ENCODE measurements at places on chromosomes 4 and X.

DNA sequence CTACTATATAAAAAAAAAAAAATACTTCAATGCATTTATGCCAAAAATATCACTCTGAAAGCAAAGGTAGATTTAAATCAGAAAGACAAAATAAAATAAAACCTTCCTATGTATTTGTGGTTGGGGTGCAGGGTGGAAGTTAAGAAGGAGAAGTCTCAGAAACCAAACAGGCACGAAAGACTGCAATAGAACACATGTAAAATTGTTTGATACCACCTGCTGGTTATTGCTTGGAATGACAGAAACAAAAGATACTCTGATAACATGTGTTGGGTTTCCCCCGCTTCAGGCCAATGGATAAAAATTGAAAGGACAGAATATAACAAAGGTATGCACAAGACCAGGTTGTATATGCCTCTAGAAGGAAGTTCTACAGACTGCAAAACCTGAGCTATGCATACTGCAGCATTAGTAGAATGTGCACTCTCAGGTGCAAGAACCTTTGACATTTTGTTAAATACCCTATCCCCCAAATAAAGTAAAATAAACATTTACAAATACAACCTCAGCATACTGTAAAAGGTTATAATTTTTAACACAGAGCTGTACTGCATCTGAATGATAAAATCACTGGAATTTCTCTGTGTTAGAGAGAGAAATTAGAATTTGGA lies 118.8 kb downstream of the GABRA2 start:
- no peak overlapping the region for H3K27ac ChIP-seq
- H3K36me3 ChIP-seq: no peaks in the 10 kb centered on the region
- H3K27me3 ChIP-seq: no peaks in the 10 kb centered on the region
- no peaks in the 10 kb centered on the region for H3K4me1 ChIP-seq

GRCh38 chr4:5993876-5994811 lies 24.1 kb downstream of the C4orf50 start:
- no peak overlapping the region for H3K27ac ChIP-seq
- H3K4me1 ChIP-seq: no peaks in the 10 kb centered on the region
- H3K4me3 ChIP-seq: no peak overlapping the region
- no peaks in the 10 kb centered on the region for H3K27me3 ChIP-seq

- no peak overlapping the region for H3K27ac ChIP-seq
- peaks cover 46% of the 10 kb centered on the region for H3K4me1 ChIP-seq
- no peaks in the 10 kb centered on the region for H3K27me3 ChIP-seq
- H3K4me3 ChIP-seq: no peak overlapping the region
- no peak for DNase-seq
Measured at GRCh38 chr4:5036239-5036638, 15.0 kb upstream of the STK32B start.

GRCh38 chr4:6742989-6743388 lies 27.0 kb downstream of the BLOC1S4 start:
- peaks cover 12% of the 10 kb centered on the region for H3K4me1 ChIP-seq
- H3K27ac ChIP-seq: no peak overlapping the region
- no peak for DNase-seq
- H3K4me3 ChIP-seq: no peak overlapping the region
- H3K27me3 ChIP-seq: no peaks in the 10 kb centered on the region

DNA sequence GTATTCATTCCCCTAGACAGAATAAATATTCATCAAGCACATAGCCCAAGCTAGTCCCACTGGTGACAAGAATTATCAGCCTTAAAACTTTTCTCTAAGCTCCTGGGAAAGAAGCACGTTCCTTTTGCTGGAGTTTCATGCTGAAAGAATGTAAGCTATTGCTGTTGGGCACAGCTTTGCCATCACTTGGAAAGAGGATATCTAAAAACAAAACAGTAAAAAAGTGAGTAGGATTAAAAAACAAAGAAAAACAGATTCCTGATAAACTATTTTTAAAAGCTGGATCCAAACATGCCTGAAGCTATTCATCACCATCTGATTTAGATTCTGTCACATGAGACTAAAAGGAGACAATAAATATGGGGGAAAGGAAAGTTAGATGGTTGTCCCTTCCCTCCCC lies 176.8 kb downstream of the SCFD2 start:
- DNase-seq: no peak
- no peak overlapping the region for H3K27ac ChIP-seq
- H3K27me3 ChIP-seq: no peaks in the 10 kb centered on the region
- no peaks in the 10 kb centered on the region for H3K36me3 ChIP-seq

DNA sequence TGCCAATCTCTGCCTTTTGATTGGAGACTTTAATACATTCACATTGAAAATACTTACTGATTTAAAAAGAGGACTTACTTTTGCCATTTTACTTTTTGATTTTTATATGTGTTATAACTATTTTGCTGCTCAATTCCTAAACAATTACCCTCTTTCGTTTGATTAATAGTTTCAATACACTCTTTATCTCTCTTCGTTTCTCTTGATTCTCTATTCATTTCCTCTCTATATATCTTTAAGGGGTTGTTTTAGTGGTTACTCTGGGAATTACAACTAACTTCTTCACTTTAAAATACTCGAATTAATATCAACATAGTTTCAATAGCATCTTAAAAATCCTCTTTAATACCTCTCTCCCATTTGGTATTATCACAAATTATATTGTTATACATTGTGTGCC lies 116.6 kb downstream of the PTCHD1 start:
- H3K27ac ChIP-seq: no peak overlapping the region
- no peaks in the 10 kb centered on the region for H3K27me3 ChIP-seq
- H3K4me1 ChIP-seq: no peaks in the 10 kb centered on the region
- H3K4me3 ChIP-seq: no peak overlapping the region

DNA sequence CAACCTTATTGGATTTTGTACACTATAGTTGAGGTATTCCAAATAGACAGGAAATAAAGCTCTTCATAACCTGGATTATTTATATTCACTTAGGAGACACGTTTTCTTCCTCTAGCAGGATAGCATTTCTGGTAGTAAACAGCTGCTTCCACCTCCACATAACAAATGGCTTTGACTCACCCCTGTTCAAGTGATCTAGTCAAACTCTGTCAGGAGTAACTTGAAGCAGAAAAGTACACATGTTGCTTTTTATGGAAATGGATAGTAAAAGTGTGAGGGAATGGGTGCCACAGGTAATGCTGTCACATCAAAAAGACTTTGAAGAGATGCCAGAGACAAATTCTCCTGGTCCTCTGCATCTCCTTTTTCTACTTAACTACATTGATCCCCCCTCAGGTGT lies 258.7 kb upstream of the SLC7A11 start:
- no peak overlapping the region for H3K4me3 ChIP-seq
- no peak overlapping the region for H3K27ac ChIP-seq
- H3K4me1 ChIP-seq: no peaks in the 10 kb centered on the region

DNA sequence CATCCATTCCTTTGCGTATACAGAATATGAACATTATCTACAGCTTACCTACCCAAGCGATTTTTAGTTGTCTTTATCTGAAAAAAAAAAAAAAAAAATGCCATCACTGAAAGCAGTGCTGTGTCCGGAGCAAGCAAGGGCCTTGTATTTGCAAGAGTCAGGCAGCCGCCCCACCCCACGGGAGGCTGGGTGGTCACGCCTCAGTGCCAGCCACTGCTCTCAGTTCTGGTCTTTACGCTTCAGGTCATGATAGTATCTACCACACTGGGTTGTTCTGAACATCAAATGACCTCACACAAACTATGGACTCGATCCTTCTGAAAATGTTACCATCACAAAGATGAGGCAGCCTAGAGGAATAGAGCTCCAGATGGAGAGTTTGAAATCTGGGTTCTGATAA lies 62.7 kb upstream of the HELT start:
- H3K36me3 ChIP-seq: no peaks in the 10 kb centered on the region
- DNase-seq: peak; percentile 62
- H3K27me3 ChIP-seq: no peaks in the 10 kb centered on the region
- no peaks in the 10 kb centered on the region for H3K4me1 ChIP-seq
- no peak overlapping the region for H3K27ac ChIP-seq
- H3K4me3 ChIP-seq: no peak overlapping the region

DNA sequence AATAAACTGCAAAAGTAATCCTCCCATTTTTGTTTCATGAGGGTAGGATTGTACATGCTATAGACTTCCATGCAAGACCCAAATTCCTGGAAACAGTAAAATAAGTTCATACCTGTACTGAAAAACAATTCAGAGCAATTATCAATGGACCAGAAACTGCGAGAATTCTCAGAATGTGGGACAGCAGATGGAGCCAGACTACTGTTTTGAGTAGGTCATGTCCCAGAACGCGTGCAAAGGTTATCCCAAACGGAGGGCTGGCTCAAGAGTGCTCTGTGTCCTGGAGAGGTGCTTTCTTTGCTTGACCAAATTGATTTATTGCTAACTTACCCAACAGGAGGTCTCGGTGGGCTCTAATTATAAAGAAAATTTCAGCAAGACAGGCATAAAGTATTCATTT lies 1.7 kb upstream of the MAGEH1 start:
- no peak overlapping the region for H3K4me3 ChIP-seq
- H3K36me3 ChIP-seq: no peaks in the 10 kb centered on the region
- no peak overlapping the region for H3K27ac ChIP-seq

DNA sequence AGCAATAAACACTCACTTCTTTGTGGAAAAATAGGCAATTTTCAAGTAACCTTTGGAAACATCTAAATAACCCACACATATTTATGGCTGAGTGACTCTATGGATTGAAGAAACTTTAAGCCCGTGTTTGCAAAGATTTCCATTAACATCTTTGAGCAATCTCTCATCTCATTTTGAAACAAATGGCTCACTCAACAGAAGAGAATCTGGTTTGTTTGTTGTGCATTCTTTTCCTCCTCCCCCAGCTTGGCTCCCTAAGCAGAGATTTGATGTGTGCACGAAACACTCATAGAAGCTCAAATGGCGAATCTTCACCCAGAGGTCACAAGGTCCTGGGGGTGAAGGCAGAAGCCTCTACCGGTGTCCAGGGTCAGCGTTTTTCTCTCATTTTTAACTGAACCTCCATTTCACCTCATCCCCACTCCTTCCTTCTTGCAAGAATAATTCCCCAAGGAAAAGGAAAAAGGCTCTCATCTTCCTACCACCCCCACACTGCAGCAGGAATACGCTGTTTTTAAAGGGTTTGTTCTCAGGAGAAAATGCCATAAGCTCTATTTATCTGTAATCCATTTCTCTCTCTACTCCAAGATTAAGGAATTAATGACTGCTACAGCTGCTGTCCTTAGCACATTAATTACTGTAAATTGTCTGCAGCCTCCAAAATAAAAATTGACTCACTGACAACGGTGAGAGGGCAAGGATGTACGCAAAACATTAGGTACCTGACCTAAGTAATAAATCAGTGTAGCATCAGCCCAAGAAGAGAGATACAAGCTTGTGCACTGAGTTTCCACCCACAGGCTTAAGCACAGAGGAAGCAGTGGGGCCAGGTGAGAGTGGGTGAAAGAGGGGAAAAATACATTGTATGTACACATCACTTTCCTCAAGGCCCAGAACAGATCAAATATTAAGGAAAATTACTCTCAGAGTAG lies 307.6 kb upstream of the NOCT start:
- H3K27ac ChIP-seq: no peak overlapping the region
- H3K4me3 ChIP-seq: no peak overlapping the region
- H3K4me1 ChIP-seq: no peaks in the 10 kb centered on the region
- H3K27me3 ChIP-seq: no peaks in the 10 kb centered on the region

GRCh38 chr4:184826691-184827270 lies 1.0 kb upstream of the ACSL1 start:
- no peaks in the 10 kb centered on the region for H3K36me3 ChIP-seq
- peaks cover 27% of the 10 kb centered on the region for H3K4me1 ChIP-seq
- H3K4me3 ChIP-seq: peak overlapping the region; percentile 86
- H3K27me3 ChIP-seq: no peaks in the 10 kb centered on the region
- H3K27ac ChIP-seq: peak overlapping the region; percentile 78

DNA sequence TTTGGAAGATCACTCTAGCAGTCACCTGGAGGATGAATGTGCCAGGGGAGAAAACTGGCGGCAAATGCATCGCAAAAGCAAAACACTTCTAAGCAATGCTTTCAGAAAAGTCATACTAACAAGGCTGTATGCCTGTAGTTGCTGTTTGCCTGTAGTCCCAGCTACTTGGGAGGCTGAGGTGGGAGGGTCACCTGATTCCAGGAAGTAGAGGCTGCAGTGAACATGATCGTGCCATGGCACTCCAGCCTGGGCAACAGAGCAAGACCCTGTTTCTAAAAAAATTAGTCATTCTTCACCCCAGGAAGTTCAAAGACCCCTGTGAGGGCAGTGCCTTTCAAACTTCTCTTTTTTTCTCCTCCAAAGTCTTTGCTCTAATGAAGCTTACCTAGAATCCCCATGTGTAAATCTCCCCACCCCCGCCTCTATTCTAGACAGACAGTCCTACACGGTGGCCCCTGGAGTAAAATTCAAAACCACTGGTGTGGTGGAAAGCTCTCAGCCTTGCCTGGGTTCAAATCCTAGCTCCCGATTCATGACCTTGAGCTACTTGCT lies 5.5 kb downstream of the SOWAHD start:
- H3K27me3 ChIP-seq: peaks cover 10% of the 10 kb centered on the region
- peaks cover 4% of the 10 kb centered on the region for H3K4me1 ChIP-seq
- H3K4me3 ChIP-seq: no peak overlapping the region
- no peak for DNase-seq

DNA sequence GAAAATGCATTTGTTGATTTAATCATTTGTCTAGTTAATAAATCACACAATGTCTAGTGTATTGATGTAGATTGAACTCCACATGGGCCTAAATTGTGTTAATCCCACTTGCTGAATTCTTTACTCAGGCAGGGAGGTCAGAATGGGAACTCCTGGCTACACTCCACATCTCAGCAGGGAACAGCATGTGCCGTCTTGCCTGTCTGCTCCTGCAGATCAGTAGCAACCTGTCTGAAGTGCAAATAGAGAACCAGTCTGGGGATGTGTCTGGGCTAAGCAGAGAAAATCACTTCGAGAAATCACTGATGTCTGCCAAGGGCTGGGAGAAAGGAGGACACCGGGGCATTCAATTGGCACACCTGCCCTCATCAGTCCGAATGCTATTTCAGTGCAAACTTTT lies 16.5 kb upstream of the MXRA5 start:
- H3K27me3 ChIP-seq: no peaks in the 10 kb centered on the region
- H3K36me3 ChIP-seq: no peaks in the 10 kb centered on the region
- H3K27ac ChIP-seq: no peak overlapping the region
- no peak for DNase-seq
- no peaks in the 10 kb centered on the region for H3K4me1 ChIP-seq
- no peak overlapping the region for H3K4me3 ChIP-seq

DNA sequence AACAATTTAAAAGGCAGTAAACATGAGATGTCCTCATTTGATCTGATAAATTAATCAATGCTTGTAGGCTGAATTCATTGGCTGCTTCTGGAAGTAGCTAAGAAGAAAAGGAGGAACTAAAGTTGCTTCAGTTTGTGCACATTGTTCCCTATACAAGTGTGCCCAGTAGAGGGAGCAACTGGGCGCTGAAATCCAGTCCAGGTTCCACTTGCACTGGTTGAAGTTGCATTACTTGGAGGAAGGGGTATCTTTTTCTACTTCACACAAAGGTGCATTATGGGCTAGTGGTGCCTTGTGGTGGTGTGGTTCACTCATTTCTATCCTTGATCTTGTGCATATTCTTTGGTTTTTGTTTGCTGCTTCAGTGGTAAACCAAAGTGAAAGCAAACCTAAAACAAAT lies 67.9 kb upstream of the SOX3 start:
- DNase-seq: no peak
- no peaks in the 10 kb centered on the region for H3K27me3 ChIP-seq
- H3K4me1 ChIP-seq: no peaks in the 10 kb centered on the region
- H3K27ac ChIP-seq: no peak overlapping the region

Measured in esophagus muscularis mucosa (tissue), 4 donors.